ENCODE measurements at places on chromosomes 12 and 14. TPM values are rescaled to one million over a fixed set of nuclear protein-coding genes. Genes with fewer than 3 reads are reported as not detected.

Gene CHGA
- total RNA-seq = 0.24 TPM

Gene AHNAK2
- 42.0 TPM for total RNA-seq

Gene SLC35F4
- total RNA-seq = not detected

Gene KRT4
- total RNA-seq = not detected

DNA sequence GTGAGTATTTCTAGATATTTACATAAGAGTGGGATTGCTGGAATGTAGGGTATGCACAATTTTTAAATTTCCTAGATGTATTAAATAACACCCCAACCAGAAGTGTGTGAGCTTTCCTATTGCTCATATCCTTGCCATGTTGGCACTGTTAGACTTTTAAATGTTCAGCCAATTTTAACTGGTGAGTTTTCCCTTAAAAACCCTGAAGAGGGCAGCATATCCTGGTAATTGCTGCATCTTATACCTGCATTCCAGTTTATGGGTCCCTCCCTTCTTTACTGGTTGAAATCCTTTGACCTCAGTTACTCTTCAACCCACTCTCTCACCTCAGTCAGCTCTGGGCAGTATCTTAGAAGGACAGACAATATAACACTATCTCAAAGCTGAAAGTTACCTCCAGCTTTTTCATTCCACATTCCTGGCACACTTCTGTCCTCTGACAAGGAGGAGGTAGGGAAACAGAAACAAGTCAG, 270.6 kb downstream of the PAWR start:
- no peaks in the 10 kb centered on the region for H3K27me3 ChIP-seq
- H3K4me3 ChIP-seq = no peak overlapping the region
- DNase-seq = peak; percentile 52
- H3K27ac ChIP-seq = peak overlapping the region; percentile 76
- peaks cover 94% of the 10 kb centered on the region for H3K4me1 ChIP-seq
- H3K36me3 ChIP-seq = peaks cover 22% of the 10 kb centered on the region

DNA sequence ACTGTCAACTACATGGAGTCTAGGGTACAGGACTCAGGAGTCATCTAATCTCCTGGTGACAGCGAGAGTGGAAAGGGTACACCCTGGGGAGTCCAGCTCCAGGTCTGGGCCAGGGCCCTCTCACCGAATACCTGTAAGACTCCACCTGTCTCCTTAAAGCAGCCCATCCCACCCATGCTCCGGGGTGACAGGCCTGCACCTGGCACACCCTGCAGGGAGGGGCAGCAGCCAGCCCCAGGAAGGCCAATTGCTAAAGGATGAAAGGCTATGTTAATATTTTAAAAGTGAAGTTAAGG, 45.5 kb downstream of the STX2 start:
- no peak overlapping the region for H3K4me3 ChIP-seq
- H3K27me3 ChIP-seq = no peaks in the 10 kb centered on the region
- H3K27ac ChIP-seq = no peak overlapping the region
- no peak for DNase-seq
- H3K36me3 ChIP-seq = peaks cover 15% of the 10 kb centered on the region

DNA sequence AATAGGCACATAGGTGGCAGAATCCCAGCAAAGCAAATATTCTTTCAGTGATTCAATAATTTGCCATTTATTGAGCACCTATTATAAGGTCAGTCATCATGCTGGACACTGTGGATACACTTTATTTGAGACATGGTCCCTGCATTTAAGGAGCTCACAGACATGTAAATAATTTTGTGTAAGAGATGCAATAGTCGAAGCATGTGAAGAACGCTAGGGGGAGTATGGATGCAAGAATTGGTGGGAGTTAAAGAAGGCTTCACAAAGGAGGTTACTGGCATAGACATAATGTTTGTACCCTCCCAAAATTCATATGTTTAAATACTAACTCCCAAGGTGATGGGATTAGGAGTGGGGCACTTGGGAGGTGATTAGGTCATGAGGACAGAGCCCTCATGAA, 260.6 kb upstream of the GARIN6 start:
- no peaks in the 10 kb centered on the region for H3K27me3 ChIP-seq
- no peaks in the 10 kb centered on the region for H3K36me3 ChIP-seq
- peaks cover 2% of the 10 kb centered on the region for H3K4me1 ChIP-seq
- H3K4me3 ChIP-seq = no peak overlapping the region

GRCh38 chr14:89571491-89571890, 154.5 kb upstream of the FOXN3 start:
- no peaks in the 10 kb centered on the region for H3K36me3 ChIP-seq
- no peak overlapping the region for H3K27ac ChIP-seq
- H3K27me3 ChIP-seq = no peaks in the 10 kb centered on the region
- no peak overlapping the region for H3K4me3 ChIP-seq
- no peak for DNase-seq
- H3K4me1 ChIP-seq = no peaks in the 10 kb centered on the region

DNA sequence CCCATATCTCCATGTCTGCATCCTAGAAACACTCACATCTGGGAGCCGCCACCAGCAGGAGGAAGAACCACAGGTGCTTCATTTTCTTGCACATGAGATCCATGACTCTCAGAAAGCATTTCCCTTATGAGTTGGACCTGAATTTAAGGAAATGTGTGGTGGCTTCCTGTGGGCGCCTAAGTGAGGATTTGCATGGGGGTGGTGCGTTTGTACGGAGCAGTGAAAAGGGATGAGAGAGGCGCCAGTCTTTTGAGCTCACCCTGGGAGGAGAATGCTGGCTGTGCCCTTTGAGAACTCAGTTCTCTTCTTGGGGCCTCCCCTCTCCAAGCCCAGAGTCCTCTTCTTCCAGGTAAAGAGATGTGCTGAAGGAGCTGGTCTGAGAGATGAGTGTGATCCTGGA, 895.7 kb downstream of the TMEM121 start:
- no peak for DNase-seq
- H3K4me3 ChIP-seq = no peak overlapping the region
- no peaks in the 10 kb centered on the region for H3K36me3 ChIP-seq

GRCh38 chr12:2924019-2924418, 33.3 kb downstream of the TULP3 start:
- no peak overlapping the region for H3K4me3 ChIP-seq
- no peaks in the 10 kb centered on the region for H3K4me1 ChIP-seq

GRCh38 chr12:111457071-111457470, 51.3 kb downstream of the SH2B3 start:
- H3K27ac ChIP-seq = no peak overlapping the region
- peaks cover 50% of the 10 kb centered on the region for H3K36me3 ChIP-seq
- no peaks in the 10 kb centered on the region for H3K27me3 ChIP-seq
- peaks cover 2% of the 10 kb centered on the region for H3K4me1 ChIP-seq
- no peak for DNase-seq

DNA sequence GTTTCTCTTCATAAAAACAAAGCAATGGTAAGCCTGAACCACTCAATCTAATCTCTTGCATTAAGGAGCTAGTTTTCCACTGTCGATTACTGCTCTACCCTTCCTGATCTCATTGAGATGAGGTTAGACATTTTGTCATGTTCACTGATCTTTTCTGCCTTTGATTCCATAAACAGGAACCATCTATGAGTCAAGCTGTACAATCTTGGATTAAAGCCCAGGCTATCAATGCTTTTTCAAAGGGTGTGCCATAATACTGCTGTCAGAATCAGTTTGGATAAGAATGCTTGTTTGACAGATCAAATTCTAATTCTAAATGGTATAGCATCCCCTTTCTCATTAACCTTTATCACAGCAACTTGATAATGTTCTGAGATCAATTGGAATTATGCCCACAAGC, 16.1 kb downstream of the GRIP1 start:
- H3K27me3 ChIP-seq = no peaks in the 10 kb centered on the region
- no peak for DNase-seq
- no peaks in the 10 kb centered on the region for H3K36me3 ChIP-seq
- H3K4me1 ChIP-seq = peaks cover 38% of the 10 kb centered on the region
- H3K27ac ChIP-seq = peak overlapping the region; percentile 24

GRCh38 chr14:100721568-100721967, 5.1 kb upstream of the DLK1 start:
- no peak overlapping the region for H3K4me3 ChIP-seq
- H3K27ac ChIP-seq = no peak overlapping the region
- no peaks in the 10 kb centered on the region for H3K4me1 ChIP-seq
- H3K36me3 ChIP-seq = no peaks in the 10 kb centered on the region
- no peak for DNase-seq

- no peaks in the 10 kb centered on the region for H3K36me3 ChIP-seq
- no peaks in the 10 kb centered on the region for H3K4me1 ChIP-seq
- DNase-seq = no peak
- H3K27me3 ChIP-seq = no peaks in the 10 kb centered on the region
These were observed 218.6 kb downstream of the SYT1 start for GRCh38 chr12:79083181-79083580.

- peaks cover 44% of the 10 kb centered on the region for H3K36me3 ChIP-seq
- DNase-seq = no peak
- H3K4me1 ChIP-seq = peaks cover 27% of the 10 kb centered on the region
These were observed 6.7 kb upstream of the DNAAF2 start for GRCh38 chr14:49641697-49642129.

DNA sequence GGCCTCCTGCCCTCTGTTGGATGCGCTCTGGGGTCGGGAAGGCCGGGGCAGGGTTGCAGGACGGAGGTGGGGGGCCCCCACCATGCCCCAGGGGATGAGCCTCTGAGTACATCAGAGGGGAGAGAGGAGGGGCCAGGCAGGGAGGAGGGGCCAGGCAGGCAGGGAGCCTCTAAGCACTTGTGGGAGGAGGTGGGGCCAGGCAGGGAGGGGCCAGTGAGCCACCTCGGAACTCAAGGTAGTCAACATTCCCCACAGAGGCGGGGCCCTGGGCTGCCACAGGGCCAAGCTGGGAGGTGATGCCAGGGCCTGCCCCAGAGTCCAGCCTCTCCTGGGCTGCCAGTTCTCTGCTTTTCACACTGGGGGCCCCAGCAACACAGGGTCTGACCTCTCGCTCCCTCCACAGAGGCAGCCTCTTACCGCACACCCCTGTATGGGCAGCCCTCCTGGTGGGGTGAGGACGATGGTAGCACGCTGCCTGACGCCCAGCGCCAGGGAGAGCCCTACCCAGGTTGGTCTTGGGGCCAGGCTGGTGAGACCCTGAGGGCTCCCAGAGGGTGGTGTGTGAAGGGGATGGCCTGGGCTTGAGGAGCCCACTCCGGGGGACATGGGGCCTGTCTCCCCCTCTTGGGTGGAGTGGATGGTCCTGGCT, 17.4 kb downstream of the CEP170B start:
- peaks cover 31% of the 10 kb centered on the region for H3K36me3 ChIP-seq
- no peak overlapping the region for H3K4me3 ChIP-seq
- H3K27ac ChIP-seq = no peak overlapping the region
- DNase-seq = peak; percentile 82
- H3K27me3 ChIP-seq = no peaks in the 10 kb centered on the region

- peak overlapping the region; percentile 19 for H3K4me3 ChIP-seq
- H3K27me3 ChIP-seq = no peaks in the 10 kb centered on the region
- peak overlapping the region; percentile 91 for H3K27ac ChIP-seq
- H3K36me3 ChIP-seq = peaks cover 58% of the 10 kb centered on the region
- DNase-seq = no peak
These were observed 37.7 kb downstream of the RASAL1 start for GRCh38 chr12:113097716-113098440.

- no peak overlapping the region for H3K27ac ChIP-seq
- H3K4me1 ChIP-seq = peaks cover 9% of the 10 kb centered on the region
- no peak for DNase-seq
These were observed 78.0 kb upstream of the TMTC2 start for GRCh38 chr12:82608706-82609105.

- peaks cover 24% of the 10 kb centered on the region for H3K36me3 ChIP-seq
- no peak overlapping the region for H3K27ac ChIP-seq
- DNase-seq = no peak
- H3K4me3 ChIP-seq = no peak overlapping the region
These were observed 17.7 kb downstream of the PLEKHG3 start for GRCh38 chr14:64721899-64722298.

- peaks cover 91% of the 10 kb centered on the region for H3K27me3 ChIP-seq
- H3K27ac ChIP-seq = no peak overlapping the region
- no peaks in the 10 kb centered on the region for H3K4me1 ChIP-seq
- no peaks in the 10 kb centered on the region for H3K36me3 ChIP-seq
- no peak for DNase-seq
These were observed 28.2 kb downstream of the CACNA2D4 start for GRCh38 chr12:1890119-1890703.

DNA sequence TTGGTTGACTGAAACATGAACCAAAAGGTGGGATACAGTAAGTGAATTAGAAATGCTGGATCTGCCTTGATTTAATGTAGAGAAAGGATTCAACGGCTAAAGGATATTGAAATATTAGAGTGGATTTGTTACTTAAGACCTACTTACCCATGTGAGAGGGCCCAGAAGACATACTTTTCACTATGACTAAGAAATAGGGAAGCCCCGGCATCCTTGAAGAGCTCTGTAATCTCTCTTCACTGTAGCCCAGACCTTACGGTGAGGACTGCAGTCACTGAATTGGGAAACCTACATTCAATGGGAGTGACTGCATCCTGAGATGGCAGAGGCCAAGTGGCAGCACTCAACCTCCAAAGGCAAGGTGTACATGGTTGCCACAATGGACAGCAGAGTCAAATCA, 52.5 kb downstream of the KANSL2 start:
- no peak for DNase-seq
- no peak overlapping the region for H3K27ac ChIP-seq
- peaks cover 63% of the 10 kb centered on the region for H3K27me3 ChIP-seq
- H3K4me3 ChIP-seq = no peak overlapping the region
- no peaks in the 10 kb centered on the region for H3K36me3 ChIP-seq

- DNase-seq = no peak
- H3K4me3 ChIP-seq = no peak overlapping the region
- no peaks in the 10 kb centered on the region for H3K36me3 ChIP-seq
- no peak overlapping the region for H3K27ac ChIP-seq
- H3K27me3 ChIP-seq = no peaks in the 10 kb centered on the region
These were observed 266.4 kb downstream of the NAV3 start for GRCh38 chr12:78096909-78097597.

GRCh38 chr12:69570000-69570516, 15.2 kb upstream of the CCT2 start:
- no peaks in the 10 kb centered on the region for H3K27me3 ChIP-seq
- H3K36me3 ChIP-seq = peaks cover 21% of the 10 kb centered on the region
- peaks cover 14% of the 10 kb centered on the region for H3K4me1 ChIP-seq
- no peak overlapping the region for H3K27ac ChIP-seq

DNA sequence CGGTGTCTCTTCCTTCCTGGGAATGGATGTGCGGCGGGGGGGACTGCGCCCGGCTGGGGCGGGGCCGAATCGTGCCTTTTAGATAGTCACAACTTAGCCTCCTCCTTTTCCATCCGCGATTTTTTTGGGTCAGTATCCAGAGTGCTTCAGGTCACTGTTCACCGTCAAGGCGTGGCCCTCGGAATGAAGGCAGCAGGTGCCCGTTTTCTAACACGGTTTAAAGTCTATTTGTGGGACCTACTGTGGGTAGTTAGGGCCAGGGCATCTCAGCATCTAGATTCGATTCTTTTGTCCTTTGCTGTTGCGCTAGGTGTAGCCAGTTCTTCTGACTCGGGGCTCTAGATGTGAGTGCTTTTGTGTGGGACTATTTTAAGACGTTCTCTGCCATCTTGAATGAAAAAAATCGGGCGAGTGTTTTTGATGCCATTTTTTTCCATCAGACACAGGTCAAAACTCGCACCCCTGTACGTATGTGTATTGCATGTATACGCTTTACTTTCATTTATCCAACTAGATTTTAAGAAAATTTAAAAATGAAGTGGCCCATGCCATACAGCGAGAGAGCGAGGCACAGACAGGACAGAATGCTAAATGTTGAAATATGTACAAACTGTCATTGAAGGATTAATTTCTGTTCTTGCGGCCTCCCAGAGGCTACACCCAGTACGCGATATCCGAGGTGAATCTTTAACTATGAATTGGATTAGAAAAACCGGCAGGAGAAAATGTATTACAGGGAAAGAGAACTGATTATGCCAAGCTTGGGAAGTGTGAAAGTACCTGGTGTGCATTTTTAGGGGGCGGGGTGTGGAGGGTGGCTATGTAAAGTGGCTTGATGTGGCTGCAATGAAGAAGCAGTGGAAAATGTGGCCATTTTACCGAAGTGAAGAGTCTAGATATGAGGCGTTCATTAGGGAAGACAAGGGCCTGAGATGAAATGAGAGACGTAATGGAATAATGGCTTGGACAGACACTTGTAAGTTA, 835 bp downstream of the VEZT start:
- peak; percentile 50 for DNase-seq
- peaks cover 9% of the 10 kb centered on the region for H3K4me1 ChIP-seq
- peak overlapping the region; percentile 88 for H3K27ac ChIP-seq
